PC-3 (cell line): ENCODE measurements at places on chromosomes 7 and 10. TPM values are rescaled to one million over a fixed set of nuclear protein-coding genes. Genes with fewer than 3 reads are reported as not detected.
A peak's percentile ranks its signal among the peaks of the same experiment; 100 is the strongest.

DNA sequence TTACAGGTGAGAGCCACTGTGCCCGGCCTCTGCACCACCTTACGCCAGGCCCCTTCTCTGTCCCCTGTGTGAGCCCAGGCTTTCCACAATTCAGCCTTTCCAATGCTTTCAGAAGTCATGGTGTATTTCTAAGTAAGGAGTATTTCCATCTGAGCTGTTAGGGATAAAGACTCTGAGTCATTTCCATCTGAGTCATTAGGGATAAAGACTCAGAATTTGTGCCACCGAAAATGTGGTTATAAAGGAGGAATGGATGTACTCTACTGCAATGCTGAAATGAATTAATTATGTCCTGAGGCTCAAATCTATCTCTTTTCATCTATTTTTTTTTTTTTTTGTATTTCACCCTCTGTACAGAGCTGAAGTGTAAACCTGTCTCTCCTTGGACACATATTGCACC, 84.0 kb downstream of the GATA3 start:
- peak; percentile 68 for DNase-seq
- H3K4me3 ChIP-seq, result no peak overlapping the region
- peaks cover 8% of the 10 kb centered on the region for H3K4me1 ChIP-seq
- H3K36me3 ChIP-seq, result no peaks in the 10 kb centered on the region
- H3K27me3 ChIP-seq, result no peaks in the 10 kb centered on the region

Gene FBXL13
- total RNA-seq, result 1.1 TPM in 1 of 2 replicates, not detected in the other

Gene ZNF804B
- not detected in 2 replicates for total RNA-seq

DNA sequence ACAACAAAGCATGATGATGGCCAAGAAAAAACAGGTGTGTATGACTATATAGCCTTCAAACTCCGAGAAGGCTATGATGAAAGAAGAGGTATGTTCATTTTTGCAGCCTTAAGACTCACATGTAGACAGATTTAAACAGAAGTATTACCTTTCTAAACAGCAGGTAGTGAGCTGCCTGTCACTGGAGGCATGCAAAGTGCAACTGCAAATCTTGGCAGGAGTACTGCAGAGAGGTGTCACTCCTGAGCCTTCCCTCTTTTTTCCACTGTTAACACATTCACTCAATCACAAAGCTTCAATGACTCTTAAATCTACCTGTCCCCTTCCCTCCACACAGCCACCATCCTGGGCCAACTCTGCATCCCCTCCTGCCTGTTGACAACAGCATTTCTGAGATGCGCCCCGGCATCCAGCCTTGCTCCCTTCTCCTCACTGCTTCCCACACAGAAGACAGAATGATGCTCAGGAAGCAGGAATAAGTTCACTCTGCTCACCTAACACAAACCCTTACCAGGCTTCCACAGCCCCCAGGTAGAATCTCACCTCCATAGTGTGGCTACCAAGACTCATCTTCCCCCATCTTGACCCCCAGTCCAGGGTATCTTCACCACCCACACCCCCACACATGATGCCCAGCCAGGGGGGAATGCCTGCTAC, 161.9 kb upstream of the ZMIZ1 start:
- DNase-seq, result no peak
- H3K4me1 ChIP-seq, result no peaks in the 10 kb centered on the region
- H3K27me3 ChIP-seq, result no peaks in the 10 kb centered on the region
- H3K27ac ChIP-seq, result no peak overlapping the region
- no peak overlapping the region for H3K4me3 ChIP-seq

GRCh38 chr7:7099584-7100014, 82.7 kb upstream of the C1GALT1 start:
- no peaks in the 10 kb centered on the region for H3K36me3 ChIP-seq
- H3K4me3 ChIP-seq, result no peak overlapping the region
- peak; percentile 98 for DNase-seq

GRCh38 chr10:5509691-5510090, 10.3 kb upstream of the CALML5 start:
- no peaks in the 10 kb centered on the region for H3K4me1 ChIP-seq
- no peak for DNase-seq
- H3K27ac ChIP-seq, result no peak overlapping the region
- no peak overlapping the region for H3K4me3 ChIP-seq

Gene TRIM73
- total RNA-seq, result 5.2 and 6.4 TPM in 2 replicates

DNA sequence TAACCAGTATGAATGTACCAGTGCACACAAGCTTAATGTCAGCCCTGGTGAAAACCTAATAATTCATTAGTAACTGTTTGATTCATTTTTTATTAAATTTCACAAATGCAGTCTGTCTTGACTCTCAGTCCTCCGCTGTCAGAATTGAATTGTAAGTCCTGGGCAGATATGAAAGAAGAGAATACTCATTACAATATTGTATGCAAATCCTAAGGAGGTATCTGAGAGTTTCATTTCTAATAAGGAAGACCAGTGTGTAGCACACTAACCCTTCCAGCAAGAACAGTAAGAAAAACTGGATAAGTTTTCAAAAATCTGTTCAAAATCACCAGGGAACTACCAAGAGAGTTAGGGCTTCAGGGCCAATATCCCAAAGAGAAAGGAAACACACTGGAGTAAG, 652.1 kb downstream of the SUGCT start:
- no peak overlapping the region for H3K4me3 ChIP-seq
- H3K27ac ChIP-seq, result no peak overlapping the region
- H3K36me3 ChIP-seq, result no peaks in the 10 kb centered on the region
- no peaks in the 10 kb centered on the region for H3K4me1 ChIP-seq

- DNase-seq, result no peak
- H3K4me3 ChIP-seq, result no peak overlapping the region
- H3K36me3 ChIP-seq, result no peaks in the 10 kb centered on the region
- H3K27me3 ChIP-seq, result no peaks in the 10 kb centered on the region
- peaks cover 11% of the 10 kb centered on the region for H3K4me1 ChIP-seq
Observed at GRCh38 chr7:16356301-16356958, 64.9 kb downstream of the CRPPA start.

GRCh38 chr10:11387044-11387443, 224.4 kb downstream of the USP6NL start:
- H3K4me3 ChIP-seq, result no peak overlapping the region
- no peaks in the 10 kb centered on the region for H3K4me1 ChIP-seq
- H3K27me3 ChIP-seq, result peaks cover 11% of the 10 kb centered on the region; the same call in 1 of the 2 replicates
- no peak for DNase-seq
- H3K36me3 ChIP-seq, result no peaks in the 10 kb centered on the region

- no peak overlapping the region for H3K4me3 ChIP-seq
- no peaks in the 10 kb centered on the region for H3K4me1 ChIP-seq
- no peak overlapping the region for H3K27ac ChIP-seq
- no peaks in the 10 kb centered on the region for H3K27me3 ChIP-seq
- no peaks in the 10 kb centered on the region for H3K36me3 ChIP-seq
- DNase-seq, result no peak
Observed at GRCh38 chr7:70645876-70646351, 486.0 kb upstream of the GALNT17 start.

DNA sequence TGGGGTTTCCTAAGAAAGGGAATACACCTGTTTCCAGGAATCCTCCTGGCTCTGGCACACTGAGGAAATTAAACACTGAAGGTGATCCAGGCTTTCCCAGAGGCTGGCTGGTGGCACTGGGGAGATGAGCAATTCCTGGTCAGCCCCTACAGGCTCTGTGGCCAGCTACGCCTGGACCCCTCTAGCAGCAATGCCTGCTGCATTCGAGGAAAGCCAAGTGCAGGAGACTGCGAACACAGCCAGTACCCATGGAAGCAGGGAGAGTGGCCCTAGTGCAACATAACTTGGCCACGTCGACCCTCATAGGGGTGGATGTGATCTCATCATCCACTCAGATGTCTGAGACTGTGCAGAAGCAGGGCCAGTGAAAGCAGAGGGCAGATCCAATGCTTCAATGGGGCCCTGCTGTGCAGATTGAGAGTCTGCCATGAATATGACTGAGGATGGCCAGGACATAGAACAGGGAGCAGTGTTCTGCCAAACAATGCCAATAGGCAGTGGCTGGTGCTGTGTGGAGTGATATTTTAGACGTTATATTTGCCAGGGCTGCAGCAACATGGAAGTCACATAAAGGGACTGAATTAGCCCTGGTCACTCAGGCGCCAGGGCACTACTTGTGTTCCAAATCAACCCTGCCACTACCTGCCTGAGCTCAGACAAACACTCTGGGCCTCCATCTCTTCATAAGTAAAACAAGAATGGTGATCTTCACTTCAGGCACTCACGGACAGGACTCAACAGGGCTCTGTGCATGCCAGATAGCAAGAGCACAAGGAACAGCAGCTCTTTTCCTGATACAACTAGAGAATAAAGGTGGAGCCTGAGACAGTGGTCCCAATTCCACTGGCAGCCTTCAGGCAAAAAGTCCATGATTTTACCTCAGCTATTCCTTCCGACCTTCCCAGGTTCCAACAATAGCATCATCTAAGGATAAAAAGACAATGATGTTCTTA, 2.4 kb downstream of the ZNF488 start:
- no peak for DNase-seq
- H3K4me3 ChIP-seq, result no peak overlapping the region
- H3K27ac ChIP-seq, result no peak overlapping the region

Gene VOPP1
- 60.2 and 64.8 TPM in 2 replicates for total RNA-seq

DNA sequence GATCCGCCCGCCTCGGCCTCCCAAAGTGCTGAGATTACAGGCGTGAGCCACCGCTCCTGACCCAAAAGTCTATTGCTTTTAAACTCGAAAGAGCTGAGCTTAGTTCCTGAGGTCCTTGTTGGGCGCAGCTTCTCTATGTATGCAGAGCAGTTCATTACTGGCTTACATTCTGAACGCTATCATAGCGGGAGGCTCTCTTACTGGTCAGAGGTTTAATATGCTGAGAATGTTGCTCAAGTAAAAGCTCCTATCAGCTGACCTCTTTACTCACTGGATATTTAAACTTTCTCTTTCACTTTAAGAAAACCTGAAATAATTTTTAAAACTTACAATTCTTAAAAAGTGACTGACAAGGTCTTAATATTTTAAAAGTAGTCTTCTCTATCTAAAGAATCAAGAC, 160.8 kb upstream of the WNT16 start:
- no peaks in the 10 kb centered on the region for H3K36me3 ChIP-seq
- no peaks in the 10 kb centered on the region for H3K4me1 ChIP-seq
- peaks cover 4% of the 10 kb centered on the region; the same call in 1 of the 2 replicates for H3K27me3 ChIP-seq
- H3K4me3 ChIP-seq, result no peak overlapping the region

Gene OPN4
- not detected in 2 replicates for total RNA-seq

GRCh38 chr10:77360835-77361234, 276.8 kb downstream of the KCNMA1 start:
- no peak for DNase-seq
- peaks cover 27% of the 10 kb centered on the region for H3K4me1 ChIP-seq
- no peak overlapping the region for H3K27ac ChIP-seq
- H3K36me3 ChIP-seq, result no peaks in the 10 kb centered on the region

- no peak for DNase-seq
- peaks cover 7% of the 10 kb centered on the region for H3K36me3 ChIP-seq
- no peak overlapping the region for H3K4me3 ChIP-seq
Observed at GRCh38 chr10:101997803-101998202, 58.2 kb downstream of the ARMH3 start.

GRCh38 chr10:88489107-88489506, 94.0 kb downstream of the RNLS start:
- DNase-seq, result no peak
- H3K36me3 ChIP-seq, result no peaks in the 10 kb centered on the region
- no peaks in the 10 kb centered on the region for H3K4me1 ChIP-seq
- no peak overlapping the region for H3K27ac ChIP-seq
- no peaks in the 10 kb centered on the region for H3K27me3 ChIP-seq
- no peak overlapping the region for H3K4me3 ChIP-seq

GRCh38 chr10:108688314-108688713, 1235.0 kb downstream of the XPNPEP1 start:
- no peak overlapping the region for H3K27ac ChIP-seq
- no peaks in the 10 kb centered on the region for H3K36me3 ChIP-seq
- no peak for DNase-seq
- H3K27me3 ChIP-seq, result no peaks in the 10 kb centered on the region

- H3K27ac ChIP-seq, result no peak overlapping the region
- peaks cover 38% of the 10 kb centered on the region for H3K4me1 ChIP-seq
- peak; percentile 47 for DNase-seq
- no peaks in the 10 kb centered on the region for H3K27me3 ChIP-seq
Observed at GRCh38 chr10:23343591-23344240, 881 bp downstream of the C10orf67 start.

GRCh38 chr10:94131885-94132284, 138.2 kb downstream of the PLCE1 start:
- H3K4me3 ChIP-seq, result no peak overlapping the region
- peaks cover 4% of the 10 kb centered on the region; the same call in 1 of the 2 replicates for H3K36me3 ChIP-seq
- H3K27me3 ChIP-seq, result no peaks in the 10 kb centered on the region
- no peak overlapping the region for H3K27ac ChIP-seq
- DNase-seq, result peak; percentile 61

Gene NKX2-3
- 0.07 TPM in 1 of 2 replicates, not detected in the other for total RNA-seq

DNA sequence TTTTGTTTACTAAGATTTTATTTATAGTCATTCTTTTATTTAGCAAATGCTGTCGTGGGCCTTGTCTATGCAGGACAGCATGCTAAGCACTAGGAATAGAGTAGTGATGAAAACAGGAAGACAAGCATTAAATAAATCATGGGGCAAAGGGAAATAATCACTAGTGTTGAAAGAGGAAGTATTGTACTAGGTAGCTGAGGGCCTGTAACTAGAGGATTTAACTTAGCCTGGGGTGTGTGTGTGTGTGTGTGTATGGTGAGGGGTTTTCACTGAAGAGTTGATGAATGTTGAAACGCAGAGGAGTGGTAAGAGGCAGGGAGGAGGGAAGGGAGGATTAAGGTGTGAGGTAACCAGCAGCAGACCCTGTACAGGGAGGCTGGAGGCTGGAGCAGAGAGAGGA, 446.4 kb downstream of the SDK1 start:
- no peaks in the 10 kb centered on the region for H3K36me3 ChIP-seq
- H3K27ac ChIP-seq, result no peak overlapping the region
- DNase-seq, result no peak
- no peaks in the 10 kb centered on the region for H3K27me3 ChIP-seq
- no peak overlapping the region for H3K4me3 ChIP-seq

Gene NAMPT
- 55.2 and 66.0 TPM in 2 replicates for total RNA-seq
